ENCODE measurements at places on chromosomes 13 and 19.

- no peak for DNase-seq
These were observed 5.3 kb downstream of the PLPPR3 start for GRCh38 chr19:816500-816857.

DNA sequence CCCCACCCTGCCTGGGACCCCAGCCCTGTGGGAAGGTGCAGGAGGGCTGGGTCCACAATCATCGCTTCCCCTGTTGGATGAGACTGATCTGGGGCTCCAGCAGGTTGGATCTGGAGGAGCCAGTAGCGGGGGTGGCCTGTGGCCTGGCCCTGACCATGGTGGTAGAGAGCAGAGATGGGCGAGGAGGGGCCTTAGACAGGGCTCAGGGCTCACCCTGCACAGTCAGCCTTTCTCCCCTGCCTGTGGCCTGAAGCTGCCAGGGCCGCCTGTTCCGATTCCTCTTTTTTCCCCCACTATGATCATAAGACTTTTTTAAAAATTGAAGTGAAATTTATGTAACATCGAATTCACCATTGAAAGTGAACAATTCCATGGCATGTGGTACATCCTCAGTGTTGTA is 18.2 kb downstream of the SIN3B start:
- DNase-seq, result peak; percentile 79

- DNase-seq, result no peak
These were observed 705.3 kb downstream of the GPC5 start for GRCh38 chr13:92103689-92104153.

DNA sequence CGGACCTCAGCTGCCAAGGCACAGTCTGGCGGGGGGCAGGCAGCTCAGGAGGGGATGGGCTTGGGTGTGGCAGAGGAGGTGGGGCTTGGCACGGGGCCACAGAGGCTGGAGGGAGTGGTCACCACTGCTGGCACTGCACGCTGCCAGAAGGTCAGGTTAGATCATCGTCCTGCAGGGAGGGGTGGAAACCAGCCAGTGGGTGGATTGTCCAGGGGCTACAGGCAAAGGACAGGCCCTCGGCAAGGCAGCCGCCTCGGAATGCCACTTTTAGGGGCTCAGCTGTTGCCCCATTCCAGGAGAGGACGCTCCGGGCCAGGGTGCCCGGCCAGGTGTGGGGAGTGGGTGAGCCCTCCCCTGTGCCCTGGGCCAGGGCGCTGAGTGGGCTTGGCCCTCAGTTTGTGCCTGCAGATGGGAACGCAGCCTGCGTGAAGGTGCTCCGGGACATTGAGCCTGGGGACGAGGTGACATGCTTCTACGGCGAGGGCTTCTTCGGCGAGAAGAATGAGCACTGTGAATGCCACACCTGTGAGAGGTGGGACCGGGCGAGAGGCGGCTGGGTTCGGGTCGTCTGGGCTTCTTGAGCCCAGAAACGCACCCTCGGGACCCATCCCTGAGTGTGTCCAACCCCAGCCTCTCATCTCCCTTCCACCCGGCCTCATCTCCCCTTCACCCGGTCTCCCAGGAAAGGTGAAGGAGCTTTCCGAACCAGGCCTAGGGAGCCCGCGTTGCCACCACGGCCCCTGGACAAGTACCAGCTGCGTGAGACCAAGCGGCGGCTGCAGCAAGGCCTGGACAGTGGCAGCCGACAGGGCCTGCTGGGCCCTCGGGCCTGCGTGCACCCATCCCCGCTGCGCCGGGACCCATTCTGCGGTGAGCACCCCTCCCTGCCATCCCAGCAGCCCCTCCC is 6.4 kb downstream of the KMT5C start:
- no peak for DNase-seq

GRCh38 chr19:1153891-1154730 is 20.0 kb downstream of the SBNO2 start:
- no peak for DNase-seq

DNA sequence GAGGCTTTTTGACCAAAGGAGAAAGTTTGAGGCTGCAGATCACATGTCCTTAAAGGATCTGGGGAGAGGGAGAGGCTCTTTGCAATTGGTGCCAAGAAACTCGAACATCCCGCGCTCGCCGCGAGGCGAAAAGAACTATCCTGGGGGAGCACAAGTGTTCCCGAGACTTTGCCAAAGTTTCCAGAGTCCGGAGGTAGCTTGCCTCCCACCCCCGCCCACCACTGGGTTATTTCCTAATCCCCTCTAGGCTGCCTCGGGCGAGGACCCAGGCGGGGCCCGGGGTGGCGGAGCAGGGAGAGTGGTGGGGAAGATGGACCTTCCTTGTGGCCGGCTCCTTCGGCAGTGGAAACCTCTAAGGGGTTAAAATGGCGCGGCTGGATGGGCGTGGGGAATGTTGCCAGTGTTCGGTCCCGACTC is 114.5 kb downstream of the KCNRG start:
- no peak for DNase-seq

GRCh38 chr13:46749951-46750350 is 47.0 kb downstream of the ESD start:
- DNase-seq, result no peak

- DNase-seq, result no peak
These were observed 759 bp upstream of the TLE6 start for GRCh38 chr19:2976609-2977000.

DNA sequence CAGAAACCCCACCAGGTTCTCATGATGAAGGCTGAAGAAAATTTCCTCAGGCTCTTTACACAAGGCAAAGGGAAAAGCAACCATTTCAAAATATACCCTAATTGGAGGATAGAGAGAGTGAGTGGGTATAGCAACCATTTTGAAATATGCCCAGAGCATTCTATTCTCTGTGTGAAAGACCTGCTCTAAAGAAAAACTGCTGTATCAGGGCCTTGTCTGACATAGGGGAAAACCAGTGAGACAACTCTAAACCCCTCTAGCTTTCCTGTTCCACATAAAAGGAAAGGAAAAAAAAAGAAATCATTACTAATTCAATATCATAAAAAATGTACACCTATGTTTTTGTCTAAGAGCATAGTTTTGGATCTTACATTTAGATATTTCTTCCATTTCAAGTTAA is 42.3 kb downstream of the TPTE2 start:
- DNase-seq, result no peak

- DNase-seq, result no peak
These were observed 29.8 kb downstream of the DGKH start for GRCh38 chr13:42078128-42078808.

DNA sequence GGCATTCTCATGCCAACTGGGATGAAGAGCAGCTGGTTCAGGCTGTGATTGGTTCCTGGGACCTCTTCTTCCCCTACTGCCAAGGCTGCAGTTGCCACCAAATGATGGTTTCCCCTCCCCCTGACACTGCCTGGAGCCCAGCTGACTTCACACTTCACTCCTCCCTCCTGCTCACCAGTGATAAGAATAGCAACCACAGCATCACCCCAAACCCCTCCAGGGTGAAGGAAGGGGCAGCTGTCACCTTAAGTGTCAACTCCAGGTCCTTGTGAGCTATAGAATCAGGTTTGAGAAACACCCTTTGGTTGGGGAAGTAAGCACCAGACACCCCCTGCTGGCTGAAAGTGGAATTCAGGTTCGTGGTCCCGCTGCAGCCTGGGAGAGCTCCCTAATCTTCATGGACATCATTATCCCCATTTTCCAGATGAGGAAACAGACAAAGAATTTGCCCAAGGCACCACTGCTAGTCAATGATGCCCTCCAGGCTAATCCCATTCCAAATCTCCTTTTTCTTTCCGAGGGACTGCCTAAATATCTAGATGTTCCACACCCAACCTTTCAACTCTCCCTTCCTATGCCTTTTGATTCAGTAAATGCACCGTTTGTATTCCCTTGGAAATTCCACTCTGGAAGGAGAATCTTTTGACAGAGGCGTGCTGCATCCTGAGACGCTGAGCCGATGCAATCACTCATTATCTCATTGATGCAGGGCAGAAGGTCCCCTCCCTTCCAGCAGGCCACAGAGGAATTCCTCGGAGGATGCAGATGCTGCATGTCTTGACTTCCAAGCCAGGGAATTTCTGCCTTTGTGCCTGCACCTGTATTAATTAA is 50.6 kb upstream of the UQCRFS1 start:
- peak; percentile 32 for DNase-seq

- DNase-seq, result no peak
These were observed at the start of gene ETV2 for GRCh38 chr19:35641515-35642151. TSS of gene ETV2 (plus strand) at chr19:35641745. CDS start at chr19:35642461, 716 bp downstream.

- no peak for DNase-seq
These were observed 5.4 kb downstream of the XAB2 start for GRCh38 chr19:7623725-7624603.

GRCh38 chr13:109740121-109740520 is 46.3 kb downstream of the IRS2 start:
- DNase-seq, result no peak

DNA sequence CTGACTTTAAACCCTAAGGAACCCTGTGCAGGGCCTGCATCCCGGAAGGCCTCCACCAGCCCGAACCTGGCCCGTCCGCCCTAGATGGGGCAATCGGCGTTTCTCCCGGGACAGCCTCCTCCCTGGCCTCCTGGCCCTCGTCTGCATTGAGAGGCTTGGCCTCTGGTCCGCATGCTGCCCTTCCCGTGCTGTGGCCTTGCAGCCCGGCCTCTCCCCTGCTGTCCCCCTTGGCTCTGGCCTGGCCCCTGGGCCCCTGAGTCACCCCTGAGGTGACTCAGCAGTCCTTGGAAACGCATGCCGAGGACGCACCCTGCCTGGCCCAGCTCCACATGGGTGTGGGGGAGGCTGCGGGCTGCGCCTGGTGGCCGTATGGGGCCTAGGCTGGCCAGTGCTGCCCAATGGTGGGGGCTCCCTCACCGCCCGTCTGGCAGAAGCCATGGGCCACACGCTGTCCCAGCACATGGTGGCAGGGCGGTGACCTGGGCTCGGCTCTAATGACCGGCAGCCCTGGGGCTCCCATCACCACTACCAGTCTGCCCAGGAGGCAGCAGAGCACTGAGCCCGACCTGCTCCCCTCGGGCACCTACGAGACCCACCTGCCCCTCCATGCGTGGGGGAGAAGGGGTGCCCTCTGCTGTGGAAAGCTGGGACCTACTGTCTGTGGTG is 25.7 kb downstream of the SH3GL1 start:
- DNase-seq, result peak; percentile 71

GRCh38 chr13:53028637-53029203 is at the start of gene OLFM4:
TSS of gene OLFM4 (plus strand) at chr13:53028813. CDS start at chr13:53028837, 24 bp downstream.
- DNase-seq, result no peak

DNA sequence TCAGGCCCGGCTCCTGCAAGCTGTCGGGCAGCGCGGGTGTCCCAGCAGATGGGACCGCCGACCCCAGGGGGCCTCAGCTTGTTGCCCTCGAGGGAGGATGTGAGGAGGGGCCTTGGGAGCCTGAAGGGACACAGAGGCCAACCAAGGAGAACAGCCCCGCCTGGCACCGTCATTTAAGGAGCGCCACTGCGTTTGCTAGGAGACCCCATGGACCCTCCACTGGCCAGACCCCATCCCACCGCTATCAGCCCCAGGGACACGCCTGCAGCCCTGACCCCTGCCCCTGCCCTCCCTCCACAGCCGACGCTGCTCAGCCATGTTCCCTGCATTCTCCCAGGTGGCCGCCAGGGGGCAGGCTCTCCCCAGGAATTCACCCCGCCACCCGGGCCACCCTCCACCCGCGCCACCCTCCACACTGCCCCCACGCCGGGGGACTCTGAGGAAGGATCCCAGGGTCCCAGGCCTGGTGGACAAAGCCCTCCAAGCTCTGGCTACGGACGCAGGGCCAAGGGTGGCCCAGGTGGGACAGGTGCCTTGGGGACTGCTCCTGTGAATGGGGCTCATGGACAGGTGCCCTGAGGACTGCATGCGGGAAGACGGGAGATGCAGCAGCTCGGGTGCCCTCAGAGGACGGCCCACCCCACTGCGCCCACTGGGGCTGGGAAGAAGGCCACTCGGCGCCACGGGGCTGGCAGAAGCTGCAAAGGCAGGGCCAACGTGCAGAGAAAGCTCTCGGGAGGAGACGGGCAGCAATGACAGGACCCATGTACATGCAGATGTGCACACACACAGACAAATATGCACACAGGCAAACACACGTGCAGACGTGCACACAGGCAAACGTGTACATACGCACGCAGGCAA is 34.4 kb downstream of the PIP5K1C start:
- peak; percentile 26 for DNase-seq

DNA sequence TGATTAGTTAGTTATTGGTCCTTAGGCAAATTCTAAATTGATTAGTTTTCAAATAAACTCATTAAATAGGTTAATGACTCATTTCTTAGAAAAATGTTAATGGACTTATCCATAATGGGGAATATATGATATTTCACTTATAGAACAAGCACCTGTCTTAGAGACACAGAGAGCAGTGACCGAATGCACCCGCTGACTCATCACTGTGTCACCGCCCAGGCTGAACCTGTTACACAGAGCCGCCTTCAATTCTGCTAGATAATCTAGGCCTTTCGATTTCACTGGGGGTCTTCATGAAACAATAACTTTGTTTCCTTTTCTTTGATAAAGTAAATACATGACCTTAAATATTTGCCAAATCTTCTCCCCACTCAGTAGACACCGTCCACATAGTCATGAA is 13.1 kb downstream of the IRS2 start:
- no peak for DNase-seq

DNA sequence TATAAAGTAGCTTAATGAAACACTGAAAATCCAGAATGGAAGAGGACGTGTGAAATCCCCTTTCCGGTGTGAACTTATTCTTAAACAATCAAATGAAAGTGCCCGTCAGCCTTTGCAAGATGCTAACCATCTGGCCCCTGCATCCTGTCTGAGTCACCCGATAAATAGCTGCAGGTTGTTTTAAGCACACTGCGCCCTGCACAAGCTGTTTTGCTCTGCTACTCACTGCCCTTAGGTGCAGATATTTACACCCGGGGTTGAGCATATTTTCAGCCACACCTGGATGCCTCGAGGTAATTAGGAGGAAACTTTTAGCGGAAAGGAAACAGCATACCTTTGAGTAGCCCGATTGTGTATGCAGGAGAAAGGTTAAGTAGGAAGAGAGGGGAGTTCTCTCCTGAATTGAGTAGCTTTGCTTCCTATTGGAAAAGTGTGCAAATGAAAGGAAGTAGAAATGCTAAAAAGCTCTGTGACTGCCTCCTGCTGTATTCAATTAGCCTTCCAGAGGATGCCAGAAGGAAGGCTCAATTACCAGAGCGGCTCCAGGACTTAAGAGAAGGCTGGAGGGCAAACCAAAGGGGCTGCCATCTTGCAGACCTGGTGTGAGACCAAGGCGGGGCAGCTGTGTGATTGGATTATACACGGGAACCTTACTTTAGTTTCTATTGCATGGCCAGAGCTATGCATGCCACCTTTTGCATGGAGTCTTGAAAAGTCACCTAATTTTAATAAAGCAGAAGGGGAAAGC is 42.5 kb downstream of the IRS2 start:
- peak; percentile 27 for DNase-seq

GRCh38 chr13:35164324-35164932 is 222.4 kb downstream of the NBEA start:
- peak; percentile 22 for DNase-seq

DNA sequence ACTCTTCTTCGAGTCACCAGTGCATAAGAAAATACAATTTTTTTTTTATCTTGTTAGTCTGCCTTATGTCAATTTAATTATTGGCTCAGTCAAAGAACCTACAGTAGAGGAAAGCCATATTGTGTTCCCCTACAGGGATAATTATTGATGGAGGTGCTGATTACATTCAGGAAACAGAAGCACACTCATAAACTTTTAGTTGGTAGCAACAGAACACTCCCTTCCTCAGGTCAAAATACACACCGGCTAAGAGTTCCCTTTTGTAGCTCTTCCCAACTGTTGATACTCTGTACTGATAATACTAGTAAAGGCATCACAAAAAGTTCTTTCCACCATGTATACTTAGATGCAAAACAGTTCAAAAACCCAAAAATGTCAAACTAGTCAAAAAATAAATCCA is 18.4 kb downstream of the FOXO1 start:
- DNase-seq, result no peak
